ENCODE measurements at places on chromosomes 12 and 14. TPM values are rescaled to one million over a fixed set of nuclear protein-coding genes. Genes with fewer than 3 reads are reported as not detected.
A peak's percentile ranks its signal among the peaks of the same experiment; 100 is the strongest.

- no peak for DNase-seq
Observed at GRCh38 chr14:67719866-67720265, 18.2 kb downstream of the RDH12 start.

FAM186B gene
- total RNA-seq: 1.2 TPM

EFS gene
- total RNA-seq: 0.68 TPM

DIO2 gene
- 0.10 TPM for total RNA-seq

DNA sequence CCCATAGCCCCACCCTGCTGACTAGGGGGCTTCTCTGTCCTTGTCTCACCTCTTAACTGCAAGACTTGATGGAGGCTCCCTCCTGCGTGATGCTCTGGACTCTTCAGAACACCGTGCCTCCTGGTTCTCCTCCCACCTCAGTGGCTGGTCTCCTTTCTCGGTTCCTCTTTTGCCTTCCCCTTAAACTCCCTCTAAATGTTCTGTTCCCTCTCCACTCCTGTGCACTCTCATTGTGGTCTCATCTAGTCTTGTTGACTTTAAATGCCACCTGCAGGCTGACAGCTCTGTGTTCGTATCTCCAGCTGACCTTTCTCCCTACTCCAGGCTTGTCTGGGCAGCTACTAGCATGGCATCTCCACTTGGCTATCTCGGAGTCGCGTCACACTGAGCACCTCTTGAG lies 28.3 kb downstream of the DYNC1H1 start:
- DNase-seq: no peak

GRCh38 chr14:104937161-104937560 lies 12.5 kb downstream of the PLD4 start:
- DNase-seq: peak; percentile 28

- no peak for DNase-seq
Observed at GRCh38 chr12:53994009-53994263, 6.0 kb upstream of the HOXC9 start.

- no peak for DNase-seq
Observed at GRCh38 chr14:76413106-76413961, 37.4 kb downstream of the ESRRB start.
